ENCODE measurements at places on chromosomes 5 and 9.

DNA sequence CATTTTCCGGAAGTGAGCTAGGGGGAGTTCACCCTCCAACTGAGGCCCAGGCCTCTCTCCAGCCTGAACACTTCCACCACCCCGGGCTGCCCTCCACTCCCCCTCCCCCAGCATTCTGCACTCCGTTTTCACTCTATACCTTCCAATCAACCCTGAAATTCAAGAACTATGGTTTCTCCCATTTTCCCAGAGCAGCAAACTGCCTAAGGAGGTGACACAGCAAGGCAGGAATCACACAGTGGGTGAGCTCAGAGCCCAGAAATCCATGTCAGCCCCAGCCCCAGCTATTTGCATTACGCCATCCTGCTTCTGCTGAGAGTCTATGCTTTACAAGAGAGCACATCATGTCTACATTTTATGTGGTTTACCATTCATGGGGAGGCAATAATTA, 11.9 kb downstream of the MSX2 start:
- no peak for DNase-seq

DNA sequence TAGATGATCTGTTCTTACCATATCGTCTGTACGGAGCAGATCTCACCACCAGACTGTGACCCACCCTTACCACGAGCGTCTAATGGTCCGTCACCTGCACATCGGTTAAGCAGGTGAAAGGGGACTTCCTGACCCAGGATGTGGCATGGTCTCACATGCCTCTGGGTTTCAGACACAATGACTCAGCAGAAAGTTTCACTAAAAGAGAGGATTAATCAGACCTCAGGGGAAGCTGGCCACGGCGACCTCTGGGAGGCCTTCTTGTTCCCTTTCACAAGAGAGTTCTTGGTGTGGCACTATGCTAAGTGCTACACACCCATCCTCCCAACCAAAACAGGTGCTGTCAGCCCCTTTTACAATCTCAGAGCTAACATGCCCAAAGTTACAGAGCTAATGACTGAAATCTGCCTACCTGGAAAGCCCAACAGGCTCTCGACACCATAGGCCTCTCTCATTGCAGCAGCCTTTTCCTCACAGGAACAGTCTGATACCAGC, 41.6 kb downstream of the ADAMTS12 start:
- no peak for DNase-seq

DNA sequence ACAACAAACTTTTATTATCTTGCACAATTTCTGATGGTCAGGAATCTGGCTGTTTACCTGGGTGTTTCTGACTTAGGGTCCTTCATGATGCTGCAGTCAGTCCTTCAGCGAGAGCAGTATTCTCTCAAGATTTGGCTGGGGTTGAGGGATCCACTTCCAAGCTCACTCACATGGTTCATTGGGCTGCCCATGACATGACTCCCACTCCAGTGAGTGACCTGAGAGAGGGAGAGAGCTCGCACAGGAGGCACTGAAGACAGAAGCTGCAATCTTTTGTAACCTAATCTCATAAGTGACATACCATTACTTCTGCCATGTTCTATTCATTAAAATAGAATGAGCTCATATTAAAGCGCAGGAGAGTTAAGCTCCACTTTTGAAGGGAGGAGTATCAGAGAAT, 212.6 kb downstream of the SPATA31D1 start:
- DNase-seq: no peak

DNA sequence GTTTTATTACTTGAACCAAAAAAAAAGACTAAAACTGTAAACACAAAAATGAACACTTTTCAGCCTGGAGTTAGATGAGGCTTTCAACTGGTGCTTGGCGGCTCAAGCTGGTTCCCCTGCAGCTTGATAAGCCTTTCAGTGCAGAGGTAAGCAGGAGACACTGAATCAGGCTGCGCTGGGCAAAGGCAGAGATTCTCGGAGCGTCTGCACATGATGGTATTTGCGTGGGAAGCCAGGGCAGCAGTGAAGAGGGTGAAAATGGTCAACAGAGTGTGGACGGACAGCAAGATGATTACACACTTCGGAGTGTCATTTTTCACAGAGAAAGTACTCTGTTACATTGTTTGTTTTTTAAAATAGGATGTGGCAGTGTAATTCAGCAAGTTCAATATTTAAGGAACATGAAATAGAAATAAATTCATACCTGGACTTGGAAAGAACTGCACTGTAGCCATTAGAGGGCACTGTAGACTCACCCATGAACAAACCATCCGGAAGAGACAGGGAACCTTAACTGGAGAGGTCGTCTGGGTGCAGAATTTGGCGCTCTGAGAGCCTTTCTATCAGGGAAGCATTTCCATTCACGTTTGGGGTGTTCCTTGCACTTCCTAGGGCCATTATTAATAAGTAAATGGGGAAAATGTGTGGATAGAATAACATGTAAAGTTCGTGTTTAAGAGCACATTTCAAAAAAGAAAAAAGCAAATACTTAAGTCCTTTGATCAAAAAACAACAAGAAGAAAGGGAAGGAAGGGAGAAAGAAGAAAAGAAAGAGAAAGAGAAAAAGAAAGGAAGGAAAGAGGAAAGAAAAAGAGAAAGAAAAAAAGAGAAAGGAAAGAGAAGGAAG, 69.8 kb downstream of the ICE1 start:
- DNase-seq: no peak

GRCh38 chr5:7016999-7017747, 303.9 kb downstream of the TENT4A start:
- no peak for DNase-seq

GRCh38 chr5:9374025-9374424, 171.8 kb downstream of the SEMA5A start:
- no peak for DNase-seq

DNA sequence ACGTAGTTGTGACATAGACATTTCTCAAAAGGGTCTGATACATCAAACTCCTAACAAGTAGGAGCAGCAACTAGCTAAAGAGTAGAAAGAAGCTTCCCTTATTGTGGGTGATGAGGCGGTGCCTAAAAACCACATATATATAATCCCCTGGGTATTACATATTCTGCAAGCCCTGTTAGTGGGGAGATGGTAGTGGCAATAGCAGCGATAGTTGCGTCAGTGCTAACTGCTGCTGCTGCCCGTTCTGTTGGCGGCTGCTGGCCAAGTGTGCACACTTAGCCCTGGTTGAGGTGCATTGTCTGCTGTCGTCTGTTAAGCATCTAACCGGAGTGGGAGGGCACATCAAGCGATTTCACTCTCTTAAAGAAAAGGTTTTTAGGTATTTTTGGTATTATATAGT, 35.8 kb downstream of the VLDLR start:
- DNase-seq: no peak

GRCh38 chr5:139593716-139594319, 32.7 kb downstream of the UBE2D2 start:
- DNase-seq: no peak

DNA sequence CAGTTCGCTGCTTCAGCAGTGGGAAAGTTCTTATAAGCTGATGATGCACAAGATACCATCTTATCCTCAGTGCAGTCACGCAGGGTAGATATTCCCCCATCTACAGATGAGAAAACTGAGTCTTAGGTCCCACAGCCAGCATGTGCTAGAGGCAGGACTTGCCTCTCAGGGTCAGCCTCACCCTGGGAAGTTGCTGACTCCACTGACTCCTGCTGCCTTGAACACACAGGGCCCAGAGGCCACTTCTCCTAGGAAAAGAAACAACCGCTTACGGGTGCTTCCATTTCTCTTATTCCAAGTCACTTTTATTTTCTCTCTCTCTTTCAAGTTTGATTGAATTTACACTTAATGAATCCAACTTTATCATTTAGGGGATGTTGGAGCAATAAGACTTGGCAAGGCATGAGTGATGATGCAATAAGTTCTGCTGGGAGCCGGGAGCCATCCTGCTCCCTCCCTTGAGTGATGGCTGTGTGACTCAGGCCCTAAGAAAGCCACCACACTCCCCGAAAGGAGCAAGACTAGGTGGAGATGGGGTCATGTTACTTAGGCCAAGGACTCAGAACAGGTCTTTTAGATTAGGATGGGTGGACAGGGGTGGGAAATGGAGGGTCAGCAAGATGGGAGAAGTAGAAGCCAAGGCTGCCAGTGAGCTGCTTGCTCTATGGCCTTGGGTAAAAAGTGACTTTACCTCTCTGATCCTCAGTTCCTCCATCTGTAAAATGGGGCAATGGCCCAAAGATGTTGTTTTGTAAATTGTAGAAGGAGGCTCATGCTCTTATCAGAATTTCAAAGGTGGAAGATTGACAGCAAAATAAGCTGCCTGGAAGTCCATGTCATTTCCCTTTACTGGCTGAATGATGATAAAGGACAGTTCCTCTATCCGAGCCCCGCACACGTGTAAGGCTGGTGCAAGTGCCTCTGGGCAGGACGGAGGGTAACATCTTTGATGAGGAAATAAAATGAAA, 67.4 kb upstream of the ZNF618 start:
- DNase-seq: no peak

- no peak for DNase-seq
Measured at GRCh38 chr9:105860516-105860915, 166.2 kb downstream of the TMEM38B start.

- DNase-seq: no peak
Measured at GRCh38 chr9:32989660-32990059, 11.8 kb downstream of the APTX start.
